ENCODE measurements at places on chromosomes 16 and 17.

DNA sequence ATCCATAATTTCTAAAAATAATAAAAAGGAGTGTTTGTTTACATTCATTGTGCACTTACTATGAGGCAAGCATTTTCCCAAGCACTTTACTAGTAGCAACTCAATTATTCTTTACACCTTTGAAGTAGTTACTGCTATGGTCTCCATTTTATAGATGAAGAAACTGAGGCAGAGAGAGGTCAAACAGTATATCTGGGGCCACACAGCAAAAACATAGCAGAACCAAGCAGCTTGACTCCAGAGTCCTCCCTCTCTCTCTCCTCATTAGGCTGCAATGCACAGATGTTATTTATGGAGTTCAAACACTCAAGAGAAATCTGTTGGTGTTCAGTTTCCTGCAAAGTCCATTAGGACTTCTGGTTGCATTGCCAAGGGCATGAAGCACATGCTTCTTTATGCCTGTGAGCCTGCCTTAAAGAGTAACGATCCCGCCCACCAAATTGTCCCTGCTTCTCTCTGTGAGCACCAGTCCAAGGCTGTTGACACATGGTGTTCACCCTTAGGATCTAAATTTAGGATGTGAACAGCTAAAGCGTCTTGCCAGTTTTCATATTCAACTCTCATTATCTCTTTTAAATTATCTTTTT lies 44.0 kb downstream of the GPRC5B start:
- peak; percentile 94 for DNase-seq

DNA sequence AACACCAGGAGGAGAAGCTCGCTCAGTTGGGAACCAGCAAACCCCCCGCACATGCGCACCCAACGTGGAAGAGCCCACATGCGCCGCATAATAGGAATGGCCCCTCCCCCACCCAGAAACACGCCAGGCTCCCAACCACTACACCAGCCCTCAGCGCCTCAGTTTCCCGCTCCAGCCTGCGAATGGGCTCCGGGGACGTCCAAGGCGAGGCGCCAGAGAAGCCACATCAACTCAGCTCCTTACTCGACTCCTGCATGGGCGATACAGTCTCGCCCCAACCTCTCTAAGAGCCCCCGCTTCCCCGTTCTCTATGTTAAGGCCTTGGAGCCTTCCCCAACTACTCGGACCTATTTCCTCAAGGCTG lies 504 bp downstream of the SRSF1 start:
- DNase-seq = peak; percentile 72

GRCh38 chr16:30780549-30780948 lies 6.5 kb downstream of the ZNF629 start:
- DNase-seq = no peak

DNA sequence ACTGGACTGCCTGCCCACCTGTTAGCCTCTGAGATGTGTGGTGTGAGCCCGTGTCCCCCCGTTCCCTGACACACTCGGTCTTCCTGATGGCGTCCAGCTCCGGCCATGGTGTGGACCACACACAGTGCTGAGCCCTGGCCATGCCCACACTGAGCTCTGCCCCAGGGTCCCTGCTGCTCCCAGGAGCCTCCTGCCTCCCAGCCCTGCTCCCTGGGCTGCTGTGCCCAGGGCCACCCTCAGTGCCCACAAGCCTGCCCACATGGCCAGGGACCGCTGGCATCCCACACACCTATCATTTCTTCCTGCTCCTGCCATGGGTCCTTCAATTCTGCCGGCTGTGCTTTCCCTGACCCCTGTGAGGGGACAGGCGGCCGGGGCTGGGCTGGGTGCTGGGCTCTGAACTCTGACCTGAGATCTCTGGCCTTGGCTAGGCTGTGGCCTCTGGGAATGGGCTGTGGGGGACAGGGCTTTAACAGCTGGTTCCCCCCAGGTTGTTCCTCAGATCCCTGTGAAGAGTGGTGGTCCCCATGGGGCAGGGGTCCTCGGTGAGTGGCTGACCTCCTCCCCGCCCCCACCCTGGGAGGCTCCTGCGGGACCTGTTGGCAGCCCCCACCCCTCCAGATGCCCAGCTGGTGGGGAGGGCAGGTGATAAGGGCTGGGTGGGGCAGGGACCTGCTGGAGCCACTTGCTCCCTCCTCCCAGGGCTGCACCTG lies 4.0 kb downstream of the CEMP1 start:
- no peak for DNase-seq

- no peak for DNase-seq
These were observed 173.7 kb downstream of the HS3ST3B1 start for GRCh38 chr17:14474591-14474990.

GRCh38 chr17:66449418-66449977 lies 147.1 kb downstream of the PRKCA start:
- no peak for DNase-seq

- DNase-seq = no peak
These were observed 47.6 kb downstream of the MED13 start for GRCh38 chr17:62017496-62017895.

DNA sequence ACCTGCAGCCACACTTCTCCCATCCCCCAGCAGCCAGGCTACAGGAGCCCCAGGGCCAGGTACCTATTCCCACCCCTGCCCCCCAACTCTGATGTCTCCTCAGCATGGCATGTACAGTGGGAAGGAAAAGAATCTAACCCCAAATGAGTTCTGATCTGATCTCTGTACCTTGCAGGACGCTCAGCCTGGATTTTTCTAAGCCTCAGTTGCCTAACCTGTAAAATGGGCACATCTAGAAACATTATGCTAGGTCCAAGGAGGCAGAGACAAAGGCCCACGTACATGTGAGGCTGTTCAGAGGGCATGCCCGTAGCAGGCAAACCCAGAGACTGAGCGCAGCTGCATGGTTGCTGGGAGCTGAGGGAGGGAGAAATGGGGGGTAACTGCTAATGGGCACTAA lies 35.1 kb downstream of the SLC38A8 start:
- DNase-seq = no peak

DNA sequence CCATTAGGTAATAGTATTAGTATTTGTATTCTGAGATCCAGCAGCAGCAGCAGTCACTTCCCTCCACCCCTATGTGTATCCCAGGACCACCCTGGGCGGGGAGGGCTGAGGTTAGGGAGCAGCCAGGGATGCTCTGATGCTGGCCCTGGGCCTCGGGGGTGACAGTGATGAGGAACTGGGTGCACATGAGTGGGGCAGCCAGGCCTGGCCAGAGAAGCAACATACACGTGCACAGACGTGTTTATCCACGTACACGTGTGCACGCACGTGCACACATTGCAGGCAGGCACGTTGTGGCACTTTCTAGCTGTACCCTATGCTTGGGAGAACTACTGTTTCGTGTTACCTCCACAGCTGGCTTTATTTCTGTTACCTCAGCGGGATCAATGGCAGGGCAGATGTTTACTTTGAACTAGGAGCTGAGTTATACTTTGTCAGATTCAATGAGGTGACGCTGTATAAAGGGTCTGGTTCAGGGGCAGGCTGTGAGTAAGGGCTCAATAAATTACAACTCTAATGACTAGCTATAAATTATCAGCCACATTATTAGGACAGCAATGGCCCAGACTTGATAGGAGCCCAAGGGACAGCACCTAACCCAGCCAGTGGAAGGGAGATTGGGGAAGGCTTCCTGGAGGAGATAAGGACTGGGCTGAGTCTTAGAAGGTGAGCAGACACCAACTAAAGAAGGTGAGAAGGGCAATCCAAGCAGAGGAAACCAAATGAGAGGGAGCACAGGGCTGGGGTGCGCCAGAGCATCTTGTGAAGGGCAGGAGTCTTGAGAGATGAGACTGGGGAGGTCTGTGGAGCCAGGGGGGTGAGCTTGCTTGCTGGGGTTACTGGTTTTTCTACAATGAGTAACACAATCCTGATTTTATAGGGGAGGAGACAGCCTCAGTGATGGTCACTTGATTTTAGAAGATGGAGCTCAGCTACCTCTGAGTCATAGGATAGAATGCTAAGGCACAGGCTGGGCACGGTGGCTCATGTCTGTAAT lies 22.4 kb upstream of the CA4 start:
- no peak for DNase-seq

- no peak for DNase-seq
These were observed 226.9 kb downstream of the C16orf78 start for GRCh38 chr16:49600536-49600935.
